ENCODE measurements at places on chromosomes 5 and 9.

DNA sequence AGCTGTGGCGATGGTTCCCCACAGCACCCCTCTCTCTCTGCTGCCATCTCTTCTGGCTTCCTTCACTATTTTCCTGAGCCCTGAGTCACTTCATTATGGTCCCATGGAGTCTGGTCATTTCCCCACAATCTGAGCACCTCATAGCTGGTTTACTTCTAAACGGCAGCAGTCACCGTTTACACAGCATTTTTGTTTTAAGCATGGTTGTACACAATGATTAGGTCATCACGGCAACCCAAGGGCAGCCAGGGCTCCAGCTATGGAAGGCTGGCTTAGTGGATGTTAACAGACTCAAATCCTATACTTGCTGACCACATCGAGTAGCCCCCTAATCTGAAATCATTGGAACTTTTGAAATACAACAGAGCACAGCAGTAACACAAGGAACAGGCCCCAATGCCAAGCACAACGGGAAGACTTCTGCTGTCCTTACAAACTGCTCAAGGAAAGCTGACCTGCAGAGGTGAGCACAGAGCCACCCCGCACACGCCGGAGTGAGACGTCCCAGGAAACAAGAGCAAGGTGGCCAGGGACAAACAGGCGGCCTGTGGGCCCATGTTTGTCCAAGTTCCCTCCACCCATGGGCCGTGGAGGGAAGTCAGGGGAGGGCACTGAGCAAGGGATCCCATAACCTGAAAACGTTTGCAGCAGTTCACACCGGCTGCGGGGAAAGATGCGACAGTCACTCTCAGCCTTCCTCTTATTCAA, 22.9 kb downstream of the CAMSAP1 start:
- DNase-seq, result no peak

GRCh38 chr5:3187771-3188425, 407.7 kb upstream of the IRX1 start:
- no peak for DNase-seq

DNA sequence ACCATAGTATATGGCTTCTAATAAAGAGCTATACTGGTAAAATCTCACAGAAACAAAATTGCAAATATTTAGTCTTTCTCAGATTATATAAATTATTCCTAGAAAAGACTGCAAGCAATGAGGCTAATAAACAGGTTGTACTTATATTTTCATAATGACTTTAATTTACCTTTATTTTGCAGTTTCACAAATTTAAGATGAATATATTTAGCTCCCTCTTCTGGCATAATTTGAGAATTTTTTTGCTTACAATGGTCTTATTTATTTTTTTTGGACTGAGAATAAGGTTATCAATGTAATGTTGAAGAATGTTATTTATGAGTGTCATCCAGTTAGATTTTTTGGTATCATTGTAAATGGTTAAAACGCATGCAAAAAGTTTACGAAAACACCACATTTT, 56.7 kb downstream of the PIK3R1 start:
- no peak for DNase-seq

GRCh38 chr5:73605223-73606087, 20.5 kb upstream of the ARHGEF28 start:
- DNase-seq, result no peak

GRCh38 chr5:60633341-60633740, 66.6 kb downstream of the DEPDC1B start:
- DNase-seq, result no peak

GRCh38 chr5:127076315-127077129, 3.2 kb upstream of the C5orf63 start:
- DNase-seq, result no peak

- no peak for DNase-seq
Observed at GRCh38 chr5:125410537-125411070, 664.2 kb upstream of the ZNF608 start.

- no peak for DNase-seq
Observed at GRCh38 chr5:171841984-171842776, 56.6 kb downstream of the SMIM23 start.

DNA sequence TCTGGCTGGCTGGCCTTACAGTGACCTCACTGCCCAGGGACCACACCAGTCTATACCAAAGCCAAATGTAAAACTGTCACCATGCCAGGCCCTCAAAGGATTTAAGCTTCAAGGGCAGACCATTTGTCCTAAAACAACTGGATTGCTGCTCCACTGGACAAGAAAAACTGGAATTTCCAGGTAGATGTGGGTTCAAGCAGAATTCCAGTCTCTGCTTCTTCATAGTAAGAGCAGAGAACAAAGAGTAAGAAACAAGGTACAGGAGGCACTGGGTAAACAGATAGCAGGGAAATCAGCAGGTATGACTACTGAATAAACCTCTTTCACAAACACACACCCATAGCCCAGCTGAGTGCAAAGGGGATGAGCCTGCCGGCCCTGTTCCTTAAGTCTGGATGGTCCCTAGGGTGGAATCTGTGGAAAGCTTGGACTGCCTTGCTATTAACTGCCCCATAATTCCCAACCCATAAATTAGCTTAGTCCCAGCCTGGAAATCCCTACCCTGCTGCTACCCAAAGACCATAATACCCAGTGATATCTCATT, 5.5 kb downstream of the B4GALT1 start:
- DNase-seq, result no peak

DNA sequence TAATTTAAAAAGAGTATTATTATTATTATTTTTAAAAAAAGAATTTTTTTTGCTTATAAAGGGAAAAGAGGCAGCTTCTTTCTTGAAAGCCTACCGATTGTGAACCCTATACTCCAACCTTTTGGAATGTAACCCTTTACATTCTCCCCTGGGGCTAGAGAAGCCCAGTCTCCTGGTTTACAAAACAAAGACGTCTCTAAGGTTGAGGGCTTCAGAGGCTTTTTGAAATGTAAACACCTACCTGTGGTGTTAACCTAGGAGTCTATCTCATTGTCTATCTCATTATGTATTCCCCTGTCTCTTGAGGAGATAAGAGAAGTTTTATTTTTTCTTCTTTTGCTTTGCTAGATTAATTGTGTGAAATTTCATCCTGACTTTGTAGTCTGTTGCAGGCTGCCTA, 4.7 kb downstream of the TNFSF8 start:
- DNase-seq, result no peak

DNA sequence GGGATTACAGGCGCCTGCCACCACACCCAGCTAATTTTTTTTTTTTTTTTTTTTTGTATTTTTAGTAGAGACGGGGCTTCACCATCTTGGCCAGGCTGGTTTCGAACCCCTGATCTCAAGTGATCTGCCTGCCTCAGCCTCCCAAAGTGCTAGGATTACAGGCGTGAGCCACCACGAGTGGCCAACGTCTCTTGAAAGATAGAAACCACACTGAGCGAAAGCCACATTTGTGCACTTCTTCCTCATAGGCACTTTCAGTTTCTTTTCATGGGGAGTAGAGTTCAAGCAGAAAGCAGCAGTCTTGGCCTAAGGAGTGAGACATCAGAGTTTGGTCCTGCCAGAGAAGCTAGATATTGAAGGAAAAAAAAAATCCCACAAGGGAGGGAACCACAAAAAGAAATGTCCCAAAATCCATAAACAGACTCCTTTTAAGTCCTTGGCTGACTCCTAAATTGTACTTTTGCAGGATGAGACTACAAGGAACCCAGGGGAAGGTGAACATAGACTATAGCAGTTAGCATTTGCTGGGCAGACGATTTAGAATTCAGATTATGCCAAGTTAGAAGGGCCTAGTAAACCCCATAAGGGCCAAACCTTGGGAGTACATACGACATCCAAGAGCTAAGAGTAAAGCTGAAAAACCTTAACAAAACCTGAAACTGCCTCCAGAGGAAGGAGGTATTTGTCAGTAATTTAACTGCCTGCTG, 43.9 kb upstream of the GLIPR2 start:
- DNase-seq, result no peak

GRCh38 chr9:89405826-89406225, 87.5 kb downstream of the SECISBP2 start:
- no peak for DNase-seq

- no peak for DNase-seq
Observed at GRCh38 chr9:120338340-120338739, 241.6 kb downstream of the CDK5RAP2 start.

GRCh38 chr5:177472460-177473442, 683 bp downstream of the DBN1 start:
- DNase-seq, result peak; percentile 28

GRCh38 chr5:171711571-171711970, 74.0 kb upstream of the SMIM23 start:
- no peak for DNase-seq

GRCh38 chr5:108798513-108799265, 51.0 kb downstream of the FER start:
- DNase-seq, result no peak

DNA sequence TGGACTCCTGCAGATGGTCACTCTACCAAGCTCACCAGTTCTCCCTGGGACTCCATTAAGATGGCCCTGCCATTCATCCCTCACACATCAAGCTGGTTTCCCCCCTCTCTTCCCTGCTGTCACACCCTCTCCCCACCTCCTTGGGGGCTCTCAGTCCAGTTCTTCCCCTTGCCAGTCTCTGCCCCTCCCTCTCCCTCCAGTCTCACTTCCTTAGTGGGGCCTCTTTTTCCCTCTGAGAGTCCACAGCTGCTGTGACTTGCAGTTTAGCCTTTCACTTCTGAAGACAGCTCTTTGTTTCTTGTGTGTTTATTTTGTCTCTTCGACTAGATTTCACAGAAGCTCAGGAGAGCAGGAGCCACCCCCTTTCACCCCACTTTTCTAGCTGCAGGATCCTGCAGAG, 10.5 kb downstream of the DOCK2 start:
- DNase-seq, result no peak

- no peak for DNase-seq
Observed at GRCh38 chr5:165630261-165630778, 2124.9 kb downstream of the MAT2B start.

- no peak for DNase-seq
Observed at GRCh38 chr5:98433022-98433421, 340.4 kb upstream of the RGMB start.

DNA sequence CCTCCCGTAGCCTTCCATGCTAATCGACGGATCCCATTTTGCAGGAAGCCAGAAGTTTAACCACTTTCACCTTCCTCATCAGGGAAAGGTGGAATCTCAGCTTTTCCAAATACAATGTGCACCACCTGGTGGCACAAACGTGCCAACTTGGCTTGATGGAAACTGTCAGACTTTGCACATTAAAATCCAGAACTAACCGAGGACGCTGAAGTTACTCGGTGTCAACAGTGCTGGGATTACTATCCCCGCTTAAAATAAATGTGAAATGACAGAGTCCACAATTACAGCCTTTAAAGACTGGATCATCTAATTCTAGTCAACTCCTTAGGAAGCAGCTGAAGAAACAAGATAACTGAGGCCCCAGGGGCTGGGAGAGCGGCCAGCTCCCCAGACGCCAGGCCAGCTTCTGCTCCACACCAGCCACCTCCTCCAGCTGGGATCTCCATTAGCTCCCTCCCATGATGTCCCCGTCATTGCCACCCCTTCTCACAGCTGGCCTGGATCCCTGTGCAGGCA, 50.1 kb upstream of the RETREG1 start:
- no peak for DNase-seq

GRCh38 chr9:394347-395052, 179.8 kb downstream of the DOCK8 start:
- no peak for DNase-seq

DNA sequence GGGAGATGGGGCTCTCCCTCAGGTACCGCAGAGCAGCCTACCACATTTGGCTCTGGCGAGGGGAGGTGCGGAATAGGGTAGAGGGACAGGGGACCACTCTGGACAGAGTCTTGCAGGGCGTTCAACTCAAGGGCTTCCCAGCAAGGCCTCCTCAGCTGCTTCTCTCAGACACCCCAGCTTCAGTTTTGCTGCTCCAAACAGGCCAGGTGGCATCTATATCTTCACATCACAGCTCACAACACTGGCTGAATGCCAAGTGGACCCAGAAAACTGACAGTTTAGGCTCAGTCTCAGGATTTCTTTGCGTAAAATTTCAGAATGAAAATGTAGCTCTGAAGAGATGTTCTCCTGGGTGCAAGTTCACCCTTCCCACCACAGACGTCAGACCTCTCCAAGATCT, 592.6 kb upstream of the ADAMTS16 start:
- DNase-seq, result no peak

GRCh38 chr9:128007566-128008138, 26.9 kb upstream of the EEIG1 start:
- DNase-seq, result peak; percentile 88

GRCh38 chr5:95583992-95584391, 29.1 kb downstream of the ARSK start:
- DNase-seq, result no peak

GRCh38 chr5:36378551-36378950, 76.8 kb upstream of the RANBP3L start:
- no peak for DNase-seq

- no peak for DNase-seq
Observed at GRCh38 chr5:62395210-62395950, 8.3 kb downstream of the DIMT1 start.

- no peak for DNase-seq
Observed at GRCh38 chr9:107240260-107240659, 42.8 kb upstream of the RAD23B start.

DNA sequence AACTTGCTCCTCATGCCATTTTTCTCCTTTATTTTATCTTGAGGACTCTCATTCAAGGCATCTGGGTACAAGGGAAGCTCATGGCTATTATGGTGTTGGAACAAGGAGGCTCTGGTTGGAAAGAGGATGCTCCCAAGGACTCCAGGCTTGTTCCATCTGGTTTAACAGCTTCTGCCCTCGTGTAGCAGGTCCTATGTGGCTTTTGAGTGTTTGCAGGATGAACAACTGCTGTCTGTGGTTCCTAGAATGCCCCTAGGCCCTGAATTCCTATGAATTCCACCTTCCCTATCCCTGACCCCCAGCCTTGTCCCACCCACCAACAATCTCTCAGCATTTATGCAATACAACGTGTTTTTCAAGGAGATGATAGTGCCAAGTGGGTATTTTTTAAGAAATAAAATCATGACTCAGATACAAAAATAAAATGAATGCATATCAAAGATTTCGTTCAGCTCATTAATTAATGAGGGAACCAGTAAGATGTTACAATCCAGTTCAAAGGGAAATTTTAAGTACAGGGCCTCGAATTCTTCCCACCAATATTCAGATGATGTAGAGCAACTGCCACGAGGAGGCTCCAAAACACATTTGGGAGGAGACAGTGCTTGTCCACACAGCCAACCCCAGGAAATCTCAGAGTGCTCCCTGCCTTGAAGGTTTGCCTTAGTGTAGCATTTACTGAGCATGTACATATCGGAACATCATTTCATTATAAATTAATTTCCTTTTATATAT, 182.0 kb downstream of the MUSK start:
- DNase-seq, result no peak

GRCh38 chr5:141845371-141845851, 32.8 kb downstream of the PCDH1 start:
- no peak for DNase-seq

- no peak for DNase-seq
Observed at GRCh38 chr5:124239572-124239971, 506.9 kb downstream of the ZNF608 start.

- DNase-seq, result peak; percentile 80
Observed at GRCh38 chr5:143008809-143009521, 238.8 kb downstream of the ARHGAP26 start.
